AML-193 (cell line): ENCODE measurements at places on chromosomes 6 and 20.
A peak's percentile ranks its signal among the peaks of the same experiment; 100 is the strongest.

DNA sequence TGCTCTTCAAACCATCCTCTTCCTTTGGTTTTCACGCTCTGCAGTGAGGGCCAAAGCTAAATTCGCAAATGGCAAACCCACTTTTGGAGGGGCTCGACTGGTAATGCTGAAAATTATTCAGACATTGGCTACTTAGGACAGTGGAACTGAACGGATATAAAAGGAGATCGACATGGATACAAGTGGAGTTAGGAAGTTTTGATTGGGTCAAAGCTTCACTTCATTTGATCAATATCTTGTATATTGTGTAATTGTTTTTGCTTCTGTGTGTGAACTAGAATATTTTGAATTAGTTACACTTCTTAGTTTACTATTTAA, 1.2 kb downstream of the FAM8A1 start:
- no peak for DNase-seq

GRCh38 chr6:157258878-157259277, 64.4 kb downstream of the TMEM242 start:
- no peak for DNase-seq

- peak; percentile 20 for DNase-seq
Observed at GRCh38 chr20:5770231-5770986, 20.2 kb downstream of the SHLD1 start.

- no peak for DNase-seq
Observed at GRCh38 chr6:24854077-24854666, 55.5 kb upstream of the ARMH2 start.

DNA sequence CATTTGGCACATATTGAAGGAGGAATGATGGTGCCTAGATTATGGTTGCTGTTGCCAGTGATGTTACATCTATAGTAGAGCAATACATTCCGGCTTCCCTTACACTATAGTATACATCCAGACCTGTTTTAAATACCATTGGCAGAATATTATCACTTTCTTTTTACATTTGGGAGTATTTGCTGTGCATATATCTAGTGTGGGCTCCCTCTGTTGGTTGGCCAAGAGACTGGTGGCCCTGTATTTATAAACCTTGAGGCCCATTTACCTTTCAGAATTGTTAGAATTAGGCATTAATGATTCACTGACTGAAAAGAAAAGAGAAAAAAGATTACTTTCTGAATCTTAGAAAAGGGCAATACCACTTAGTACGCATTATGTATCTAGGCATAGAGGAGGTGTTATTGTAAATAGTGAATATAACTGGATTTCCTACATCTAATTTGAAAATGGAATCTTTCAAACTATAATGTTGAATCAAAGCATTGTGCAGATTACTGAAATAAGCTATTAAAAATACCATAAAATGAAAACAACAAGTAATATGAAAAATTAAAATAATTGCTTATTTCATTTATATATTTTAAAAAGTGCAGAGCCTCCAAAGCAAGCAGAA, 628.8 kb upstream of the MAN1A1 start:
- DNase-seq = peak; percentile 45

DNA sequence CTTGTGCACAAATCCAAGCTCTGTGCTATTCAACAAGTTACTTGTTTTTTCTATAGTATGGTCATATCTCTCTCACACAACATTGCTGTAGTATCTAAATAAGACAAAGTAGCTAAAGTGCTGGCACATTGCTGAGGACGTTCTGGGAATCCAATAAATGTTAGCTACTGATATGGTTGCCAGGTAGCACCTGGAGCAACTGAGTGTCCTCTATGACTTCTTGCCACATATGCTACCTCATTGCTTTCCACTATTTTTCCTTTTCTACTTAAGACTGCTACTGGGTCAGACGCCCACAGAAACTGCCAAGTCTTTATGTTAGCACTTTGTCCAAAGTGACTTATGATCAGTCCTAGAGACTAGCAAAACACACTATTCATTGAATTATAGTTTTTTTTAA, 85.3 kb downstream of the SYCP2 start:
- DNase-seq = no peak
